ENCODE measurements at places on chromosomes 5 and 9.

DNA sequence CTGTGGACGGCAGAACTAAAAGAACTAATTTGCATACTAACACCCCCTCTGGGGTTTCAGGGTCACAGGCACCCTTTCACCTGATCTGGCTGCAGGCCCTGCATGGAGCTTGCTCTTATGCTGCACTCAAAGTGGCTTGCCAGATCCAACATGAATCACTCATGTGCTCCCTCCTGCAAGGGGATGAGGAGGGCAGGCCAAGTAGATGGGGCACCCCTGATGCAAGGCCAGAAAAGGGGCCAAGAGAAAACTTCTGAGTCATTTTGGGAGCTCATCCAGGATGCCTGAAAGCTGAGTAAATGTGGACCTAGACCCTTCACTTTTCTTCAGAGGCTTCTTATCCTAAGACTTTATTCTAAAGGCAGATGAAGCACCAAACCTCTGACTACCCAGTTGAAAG lies 558.5 kb upstream of the PTGER4 start:
- no peak for DNase-seq

DNA sequence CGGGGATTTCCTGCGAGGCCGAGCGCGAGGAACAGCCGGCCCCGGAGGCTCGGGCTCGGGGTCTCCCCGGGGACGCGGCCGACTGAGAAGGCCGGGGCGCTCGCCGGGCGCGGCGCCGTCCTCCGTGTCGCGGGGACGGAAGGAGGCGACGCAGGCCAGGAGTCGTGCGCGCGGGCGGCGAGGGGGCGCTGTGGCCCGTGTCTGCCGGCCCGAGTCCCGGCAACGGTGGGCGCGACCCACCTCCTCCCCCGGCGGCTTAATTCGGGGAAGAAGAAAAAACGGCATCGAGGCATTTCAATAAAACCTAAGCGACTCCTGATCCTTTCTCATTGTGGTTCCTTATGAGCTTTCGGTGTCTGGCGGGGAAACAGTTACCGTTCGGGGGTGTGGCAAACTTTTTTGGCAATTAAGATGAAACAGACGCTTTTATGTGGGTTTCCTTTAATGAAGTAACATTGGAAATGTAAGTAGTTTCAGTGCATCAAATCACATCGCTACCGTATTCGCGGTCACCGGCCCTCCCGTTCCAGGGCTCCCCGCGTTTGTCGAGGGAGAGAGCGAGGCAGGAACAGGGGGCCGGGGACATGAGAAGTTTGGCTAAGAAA lies 3.7 kb upstream of the IRX2 start:
- DNase-seq: no peak

DNA sequence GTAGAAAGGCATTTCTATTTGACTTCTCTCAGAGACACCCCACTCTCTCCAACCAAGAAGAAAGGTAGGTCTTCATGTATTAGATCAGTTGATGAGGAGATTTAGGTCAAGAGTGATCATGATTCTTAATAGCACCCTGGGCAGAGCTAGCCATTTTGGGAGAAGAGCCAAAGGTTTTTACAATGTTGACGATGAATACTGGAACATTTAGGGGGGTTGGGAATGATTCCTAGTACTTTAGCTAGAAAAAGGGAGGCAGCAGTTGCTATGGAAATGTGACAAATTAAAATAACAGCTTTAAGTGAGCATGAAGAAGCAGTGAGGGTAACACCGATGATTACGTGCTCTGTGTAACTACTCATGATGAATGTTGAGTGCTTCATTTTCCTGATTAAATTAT lies 9.5 kb upstream of the RPS23 start:
- DNase-seq: no peak

GRCh38 chr5:56686337-56687195 lies 128.8 kb upstream of the MAP3K1 start:
- DNase-seq: no peak

DNA sequence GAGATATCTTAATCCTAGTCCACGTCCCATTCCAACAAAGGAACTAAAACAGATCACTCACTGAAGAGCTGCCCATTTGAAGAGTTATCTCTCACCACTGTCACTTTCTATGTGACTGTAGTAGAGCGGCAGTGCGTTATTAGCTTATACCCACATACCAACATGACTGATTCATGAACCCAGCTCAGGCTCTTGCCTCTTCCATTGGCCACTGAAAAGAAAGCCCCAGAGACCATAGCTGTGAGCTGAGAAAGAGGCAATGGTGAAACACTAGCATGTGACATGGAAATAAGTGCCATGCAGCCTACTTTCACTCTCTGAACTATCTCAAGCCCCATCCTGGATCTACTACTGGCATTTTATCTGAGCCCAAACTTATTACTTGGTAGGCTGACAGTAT lies 151.7 kb upstream of the MOCS2 start:
- no peak for DNase-seq

DNA sequence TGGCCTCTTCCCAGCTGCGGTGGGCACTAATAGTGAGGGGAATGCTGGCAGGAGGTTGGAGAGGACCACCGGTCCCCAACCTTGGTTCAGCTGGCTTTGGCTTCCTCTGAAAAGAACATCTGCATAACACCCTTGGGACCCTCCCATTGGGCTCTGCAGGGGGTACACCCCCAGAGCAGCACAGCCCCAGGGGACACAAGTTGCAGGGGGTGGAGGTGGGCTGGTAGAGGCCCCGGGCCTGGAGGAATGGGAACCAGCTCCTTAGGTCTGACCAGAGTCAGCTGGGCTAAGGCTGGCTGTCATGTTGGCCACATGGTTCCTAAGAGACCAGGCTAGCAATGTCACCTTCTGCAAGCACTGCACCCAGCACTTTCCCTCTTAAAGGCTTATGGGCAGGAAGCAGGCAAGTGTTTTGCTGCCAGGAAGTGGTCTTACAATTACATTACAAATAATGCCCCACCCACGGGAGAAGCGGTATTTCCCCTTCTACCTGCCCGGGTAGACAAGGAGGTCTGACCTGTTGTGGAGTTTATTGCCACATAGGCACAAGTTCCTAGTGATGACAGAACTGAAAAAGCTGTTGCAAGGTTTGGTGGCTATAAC lies 18.1 kb downstream of the GCNT4 start:
- DNase-seq: no peak

DNA sequence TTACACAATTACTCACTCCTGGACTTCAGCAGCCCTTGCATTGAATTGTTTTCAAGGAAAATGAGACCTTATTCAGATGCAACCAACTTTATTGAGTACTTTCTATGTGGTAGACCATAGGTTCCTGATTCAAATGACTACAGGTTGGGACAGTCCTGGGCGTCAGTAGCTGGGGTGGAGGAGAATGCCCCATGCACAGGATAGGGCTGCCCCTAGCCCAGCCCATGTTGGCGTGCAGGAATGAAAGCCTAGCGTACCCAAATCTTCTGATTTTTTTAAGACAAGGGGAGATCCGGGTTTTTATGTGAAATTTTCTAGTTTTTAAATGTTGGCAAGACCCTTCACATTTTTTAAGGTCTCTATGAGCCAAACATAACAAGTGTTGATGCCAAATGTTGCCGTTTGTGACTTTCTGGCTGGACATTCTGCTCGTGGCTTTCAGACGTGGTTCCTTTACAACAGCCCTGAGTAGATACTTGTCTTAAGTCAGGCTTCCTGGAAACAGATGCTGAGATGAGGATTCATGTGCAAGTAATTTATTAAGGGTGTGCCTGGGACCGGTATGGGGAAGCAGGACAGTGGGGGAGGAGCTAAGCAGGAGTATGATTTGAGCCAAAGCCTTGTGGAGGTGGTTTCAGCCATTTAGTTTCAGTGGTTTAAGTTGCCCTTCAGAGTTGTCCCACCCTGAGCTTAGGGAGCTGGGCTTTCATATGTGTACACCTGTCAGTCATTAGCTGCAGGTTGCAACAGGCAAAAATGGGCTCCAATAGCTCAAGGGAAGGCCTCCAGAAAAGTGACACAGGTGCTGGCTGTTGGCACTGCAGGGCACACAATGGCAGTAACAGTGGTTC lies 154.1 kb downstream of the NTRK2 start:
- no peak for DNase-seq

DNA sequence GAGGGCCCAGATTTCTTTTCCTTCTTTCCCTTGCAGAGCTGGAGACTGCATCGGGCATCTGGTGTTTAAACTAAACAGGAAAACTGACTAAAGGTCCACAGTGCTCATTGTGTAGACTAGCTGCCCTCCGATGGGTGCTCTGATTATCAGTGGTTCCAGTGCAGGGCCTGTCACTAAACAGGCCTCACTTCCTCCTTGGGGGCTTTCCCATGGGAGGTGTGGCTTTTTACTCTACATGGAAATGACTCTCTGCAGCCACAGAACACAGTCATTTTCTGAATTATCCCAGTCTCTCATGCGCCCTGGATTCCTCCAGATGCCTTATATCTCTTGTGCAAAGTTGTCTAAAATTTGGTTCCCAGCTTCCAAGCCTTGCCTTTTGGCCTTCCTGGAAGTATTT lies 199.2 kb downstream of the TRIO start:
- no peak for DNase-seq

DNA sequence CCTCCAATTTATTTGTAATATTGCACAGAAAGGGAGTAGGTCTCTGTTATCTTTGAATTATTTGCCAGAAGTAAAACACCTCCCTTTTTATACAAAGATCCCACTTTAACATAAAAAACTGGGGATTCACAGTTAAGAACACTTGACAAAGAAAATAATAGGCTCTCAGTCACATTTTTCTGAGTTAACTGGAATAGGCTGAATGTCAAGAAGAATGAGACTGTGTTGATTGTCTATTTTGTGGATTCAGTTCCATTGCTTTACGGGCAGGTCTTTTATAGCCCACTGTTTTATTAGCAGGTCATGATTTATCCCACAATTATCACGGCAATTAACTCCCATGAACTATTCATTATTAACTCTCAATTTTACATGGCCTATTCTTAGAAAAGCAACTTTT lies 427.4 kb downstream of the CTNND2 start:
- DNase-seq: no peak

DNA sequence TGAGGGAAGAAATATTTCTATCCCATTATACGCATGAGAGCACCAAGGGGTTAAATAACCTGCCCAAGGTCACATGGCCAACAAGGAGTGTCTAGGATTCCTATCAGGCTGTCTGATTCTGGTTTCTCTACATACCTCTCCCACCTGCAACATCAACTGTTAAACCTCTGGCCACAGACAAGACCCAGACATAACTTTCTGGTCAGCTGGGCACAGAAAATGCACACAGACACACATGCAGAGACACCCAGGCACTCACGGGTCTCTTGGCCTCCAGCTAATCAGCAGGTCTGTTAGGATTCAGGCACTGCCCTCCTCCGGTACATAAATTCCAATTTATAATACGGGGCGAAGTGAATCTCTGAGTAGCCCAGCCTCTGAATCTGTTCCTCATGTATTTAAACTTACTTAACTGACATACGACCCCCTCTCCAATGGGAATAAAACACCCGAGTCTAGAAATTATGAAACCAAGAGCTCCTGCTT lies 1.5 kb downstream of the SEPTIN8 start:
- no peak for DNase-seq

DNA sequence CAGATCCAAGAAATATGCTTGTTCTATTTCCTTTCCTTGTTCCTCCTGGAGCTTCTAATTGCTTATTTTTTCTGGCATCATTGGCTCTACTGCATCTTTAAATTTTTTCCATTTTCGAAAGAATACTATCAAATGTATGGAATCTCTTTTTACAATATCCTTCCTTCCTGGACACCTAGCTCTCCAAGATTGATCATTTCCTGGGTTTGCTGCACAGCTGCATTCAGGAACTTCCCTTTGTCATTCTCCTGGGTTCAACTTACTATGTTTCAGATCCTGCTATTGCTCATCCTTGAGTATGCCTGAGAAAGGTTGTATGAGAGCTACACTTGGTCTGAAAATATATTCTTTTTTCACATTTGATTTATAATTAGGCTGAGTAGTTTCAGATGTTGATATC lies 73.7 kb upstream of the ERCC6L2 start:
- no peak for DNase-seq

- no peak for DNase-seq
These were observed 35.2 kb upstream of the TNFSF8 start for GRCh38 chr9:114965564-114965963.

DNA sequence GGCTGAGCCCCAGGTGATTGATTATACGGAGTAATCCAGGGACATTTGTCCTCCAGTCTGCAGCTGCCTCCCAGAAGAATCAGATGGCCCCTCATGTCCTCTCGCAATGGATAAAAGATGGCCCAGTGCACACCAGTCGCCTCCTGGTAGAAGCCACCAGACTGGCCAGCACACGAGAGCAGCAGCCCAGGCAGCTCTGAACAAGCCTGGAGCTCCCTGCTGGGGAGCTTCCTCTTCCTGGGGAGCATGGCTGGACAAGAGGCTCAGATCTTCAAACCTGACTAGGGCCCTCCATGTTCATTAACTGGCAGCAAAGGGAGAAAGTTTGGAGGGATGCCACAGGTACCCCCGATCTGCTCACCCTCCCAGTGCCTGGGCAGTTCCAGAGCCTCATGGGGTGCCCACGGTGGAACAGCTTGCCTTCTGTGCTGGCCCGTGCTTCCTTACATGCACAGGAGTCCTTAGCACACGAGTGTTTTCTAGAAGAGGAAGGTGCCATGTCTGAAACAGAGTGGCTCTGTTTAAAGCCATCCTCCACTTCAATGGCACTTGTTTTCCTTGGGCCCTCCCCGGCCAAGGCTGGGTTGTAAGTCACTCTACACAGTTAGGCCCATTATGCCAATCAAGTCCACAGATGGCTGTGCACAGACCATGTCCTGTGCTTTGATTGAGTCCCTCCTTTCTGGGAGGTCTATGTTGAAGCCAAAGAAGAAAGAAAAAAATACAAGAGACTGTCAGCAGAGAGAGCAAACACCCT lies 75.6 kb downstream of the PRRT1B start:
- no peak for DNase-seq

DNA sequence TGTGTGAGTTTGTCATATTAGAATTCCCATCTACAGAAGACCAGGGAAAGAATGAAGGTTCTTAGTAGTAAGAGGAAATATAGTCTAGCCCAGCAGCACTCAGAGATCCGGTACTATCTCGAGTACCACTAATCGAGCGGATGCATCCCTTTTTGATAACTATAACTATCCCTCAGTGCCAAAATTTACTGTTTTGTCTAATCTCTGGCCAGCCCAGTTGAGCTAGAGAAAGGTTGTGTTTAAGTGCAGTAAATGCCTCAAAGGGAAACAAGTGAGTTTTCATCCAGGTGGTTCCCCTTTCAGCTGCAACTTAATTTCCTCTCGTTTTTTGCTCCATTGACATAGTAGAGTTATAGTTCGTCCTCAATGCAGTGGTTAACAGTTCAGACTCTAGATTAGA lies 146.7 kb downstream of the GPBP1 start:
- DNase-seq: no peak

- no peak for DNase-seq
These were observed at the start of gene CDKN2B-AS1 for GRCh38 chr9:21994556-21995005. Gene CDKN2B-AS1, plus strand, starts transcription at chr9:21994791.

GRCh38 chr5:54013556-54014194 lies 296.7 kb downstream of the ARL15 start:
- peak; percentile 7 for DNase-seq

GRCh38 chr9:4318326-4318725 lies 18.5 kb upstream of the GLIS3 start:
- DNase-seq: no peak

- peak; percentile 56 for DNase-seq
These were observed 639 bp downstream of the EHMT1 start for GRCh38 chr9:137619240-137620047.

Measured in 8988T (cell line).